Naive thymus-derived CD4-positive, alpha-beta T cell (primary cell): ENCODE measurements at places on chromosomes 3 and 15.

- no peak for DNase-seq
Observed at GRCh38 chr3:195609229-195609628, 25.5 kb upstream of the APOD start.

GRCh38 chr15:57861815-57862586, 155.5 kb downstream of the POLR2M start:
- no peak for DNase-seq

DNA sequence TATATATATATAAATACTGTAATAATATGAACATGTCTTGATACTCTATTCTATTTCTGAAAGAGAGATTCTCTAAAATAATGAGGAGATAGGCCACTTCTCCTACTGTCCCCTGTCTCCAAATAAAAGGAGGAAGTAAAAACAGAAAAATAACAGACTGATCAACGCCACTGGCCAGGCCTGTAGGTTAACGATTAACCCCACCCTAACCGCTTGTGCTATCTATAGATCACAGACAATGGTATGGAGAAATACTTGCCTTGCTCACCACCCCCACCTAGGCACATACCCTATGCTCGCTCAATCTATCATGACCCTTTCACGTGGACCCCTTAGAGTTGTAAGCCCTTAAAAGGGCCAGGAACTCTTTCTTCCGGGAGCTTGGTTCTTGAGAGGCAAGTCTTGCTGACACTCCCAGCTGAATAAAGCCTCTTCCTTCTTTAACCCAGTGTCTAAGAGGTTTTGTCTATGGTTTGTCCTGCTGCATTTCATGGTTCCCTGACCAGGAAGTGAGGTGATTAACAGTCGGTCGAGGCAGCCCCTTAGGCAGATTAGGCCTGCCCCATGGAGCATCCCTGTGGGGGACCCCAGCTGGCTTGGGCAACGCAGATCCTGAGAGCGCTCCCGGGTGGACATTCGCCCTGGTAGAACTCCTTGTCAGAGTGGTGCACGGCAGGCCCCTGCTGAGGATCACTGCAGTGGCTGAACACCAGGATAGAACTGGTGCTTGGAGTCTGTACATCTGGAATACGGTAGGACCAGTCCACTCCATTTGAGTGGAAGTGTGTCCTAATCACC, 521.8 kb upstream of the CNTN3 start:
- DNase-seq = no peak

- no peak for DNase-seq
Observed at GRCh38 chr15:66819084-66819483, 117.0 kb downstream of the SMAD6 start.

DNA sequence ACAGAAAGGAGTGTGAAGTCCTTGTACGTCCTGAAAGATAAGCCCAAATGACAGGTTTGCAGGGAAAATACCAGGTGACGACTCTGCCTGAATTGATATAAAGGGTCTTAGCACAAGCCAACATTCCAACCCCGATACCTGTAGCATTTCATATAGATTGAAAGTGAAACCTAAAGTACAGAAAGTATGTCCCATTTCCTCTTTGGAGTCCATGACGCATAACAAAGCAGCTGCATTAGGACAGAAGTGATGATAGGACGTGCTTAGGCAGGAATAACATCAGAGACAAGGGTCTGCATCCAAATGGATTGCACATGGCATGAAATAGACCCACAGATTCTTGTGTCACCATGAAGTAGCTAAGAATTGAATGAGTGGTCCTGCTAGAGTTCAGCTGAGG, 187.0 kb upstream of the ROBO1 start:
- no peak for DNase-seq

GRCh38 chr3:32686713-32687112, 1.7 kb downstream of the CNOT10 start:
- DNase-seq = no peak

DNA sequence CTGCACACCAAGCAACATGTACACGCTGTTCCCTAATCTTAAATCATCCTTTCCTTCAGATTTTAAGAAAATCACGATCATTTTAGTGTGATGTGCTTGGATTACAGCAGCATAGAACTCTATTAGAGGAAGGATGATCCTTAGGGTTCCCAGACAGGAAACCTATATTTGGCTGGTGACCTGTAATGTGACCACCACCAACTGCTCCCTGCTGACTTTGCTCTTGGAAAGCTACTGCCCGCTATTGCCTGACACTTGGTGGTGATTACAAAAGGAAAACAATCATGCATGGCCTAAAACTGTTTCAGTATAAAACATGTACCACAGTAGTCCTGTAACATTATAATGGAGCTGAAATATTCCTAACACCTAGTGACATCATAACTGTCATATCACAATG, 27.2 kb upstream of the LMOD3 start:
- DNase-seq = no peak

DNA sequence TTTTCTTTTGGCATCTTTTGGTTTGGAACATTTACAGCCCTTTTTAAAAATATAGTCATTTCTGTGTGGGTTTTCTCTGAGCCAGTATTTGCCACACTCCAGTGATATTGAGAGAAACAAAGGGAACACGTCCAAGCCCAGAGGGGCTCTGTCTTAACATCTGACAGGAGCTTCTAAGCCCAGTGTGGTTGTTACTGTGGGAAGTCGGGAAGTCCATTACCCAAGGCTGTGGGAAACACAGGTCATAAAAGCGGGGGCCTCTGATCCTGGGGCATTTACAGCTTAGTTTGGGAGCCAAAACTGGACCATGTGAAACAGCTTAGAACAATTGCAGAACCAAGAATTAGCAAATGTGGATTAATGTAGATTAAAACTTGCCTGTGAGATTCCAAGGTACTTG, 123.0 kb downstream of the PTPRG start:
- no peak for DNase-seq

DNA sequence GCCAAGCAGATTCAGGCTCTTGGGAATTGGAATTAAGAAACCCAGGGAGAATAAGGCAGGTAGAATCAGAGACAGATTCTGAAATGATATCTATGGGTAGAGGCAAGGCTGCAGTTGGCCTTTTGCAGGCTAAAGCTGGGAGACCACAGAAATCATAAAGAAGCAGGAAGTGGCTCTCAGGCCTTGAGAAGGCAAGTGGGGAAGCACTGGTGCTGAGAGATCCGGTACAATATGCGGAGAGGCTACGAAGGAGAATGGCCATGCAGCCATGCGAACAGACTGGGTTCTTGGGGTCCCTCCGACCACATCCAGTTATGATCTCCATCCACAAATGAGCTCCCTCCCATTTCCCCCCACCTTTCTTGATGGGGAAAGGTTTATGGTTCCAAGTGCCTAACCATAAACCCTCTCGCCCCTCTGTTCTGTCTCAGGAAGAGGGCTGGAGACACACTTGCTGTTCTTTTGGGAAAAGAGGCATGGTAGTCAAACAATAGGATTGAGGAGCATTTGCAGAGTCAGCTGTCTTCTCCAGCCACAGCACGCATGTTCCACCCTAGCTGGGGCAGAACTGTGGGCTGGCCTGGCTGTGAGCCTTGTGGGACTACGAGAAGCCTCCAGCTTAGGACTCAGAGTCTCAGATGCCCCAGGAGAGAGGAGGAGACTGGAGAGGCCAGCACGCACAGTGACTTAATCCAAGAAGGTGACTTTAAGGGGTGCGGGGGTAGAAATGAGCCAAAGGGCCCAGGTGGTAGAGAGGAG, 99.6 kb downstream of the RPLP1 start:
- no peak for DNase-seq

GRCh38 chr3:193805448-193805847, 212.4 kb downstream of the OPA1 start:
- no peak for DNase-seq

DNA sequence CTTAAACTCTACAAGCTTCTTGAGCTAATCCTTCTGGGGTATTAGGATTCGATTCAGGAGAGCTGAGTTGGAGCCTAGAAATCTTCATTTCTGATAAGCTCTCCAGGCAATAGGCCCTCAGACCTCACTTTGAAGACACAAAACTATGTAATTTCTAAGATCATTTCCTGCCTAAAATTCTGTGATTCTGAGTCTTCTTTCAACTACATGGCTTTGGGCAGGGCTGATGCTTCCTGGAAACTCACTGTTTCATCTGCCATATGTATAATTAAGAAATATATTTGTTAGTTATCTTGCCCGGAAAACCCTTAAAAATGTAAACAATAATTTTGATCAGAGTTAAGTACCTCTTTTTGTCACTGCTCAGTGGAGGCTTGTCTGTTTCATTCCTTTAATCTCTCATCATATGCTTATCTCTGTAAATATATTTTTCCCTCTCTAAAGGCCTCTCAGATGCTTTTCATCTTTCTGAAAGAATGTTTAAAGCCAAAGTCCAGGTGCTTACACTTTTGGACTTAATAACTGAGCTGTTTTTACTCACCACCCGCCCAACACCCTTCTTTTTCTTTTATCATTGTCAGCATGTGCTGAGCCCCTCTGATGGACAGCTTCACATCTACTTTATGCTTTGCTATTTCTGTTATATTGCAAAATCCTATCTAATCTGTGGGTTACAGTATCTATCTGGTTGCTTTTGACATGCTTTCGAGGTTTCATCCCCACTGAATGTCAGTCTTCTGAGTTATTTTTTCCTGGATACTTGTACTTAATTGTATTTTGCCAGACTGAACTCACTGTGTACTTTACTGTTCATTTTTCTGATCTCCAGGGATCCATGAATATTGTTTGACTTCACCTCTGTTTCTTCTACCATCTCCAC, 38.2 kb downstream of the FILIP1L start:
- DNase-seq = no peak

DNA sequence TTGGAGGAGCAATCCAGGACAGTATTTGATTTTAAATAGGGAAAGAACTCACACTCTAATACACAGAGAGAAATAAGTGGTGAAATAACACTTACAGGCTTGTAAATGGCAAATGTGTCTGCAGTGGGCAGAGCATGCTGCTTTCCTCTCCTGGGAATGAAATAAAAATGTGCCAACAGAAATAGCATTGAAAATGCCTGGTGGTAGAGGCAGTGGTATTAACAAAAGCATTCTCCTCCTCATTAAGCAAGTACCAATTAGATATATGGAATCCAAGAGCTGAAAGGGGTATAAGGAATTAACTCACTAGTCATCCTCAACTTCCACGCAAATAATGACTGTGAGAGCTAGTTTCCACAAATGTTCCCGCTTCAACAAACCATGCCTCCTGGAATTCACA, 364.1 kb upstream of the KCNMB2 start:
- DNase-seq = no peak

- DNase-seq = no peak
Observed at GRCh38 chr15:32029409-32029861, 880 bp upstream of the CHRNA7 start.

GRCh38 chr3:151630938-151631441, 102.7 kb upstream of the AADACL2 start:
- no peak for DNase-seq

DNA sequence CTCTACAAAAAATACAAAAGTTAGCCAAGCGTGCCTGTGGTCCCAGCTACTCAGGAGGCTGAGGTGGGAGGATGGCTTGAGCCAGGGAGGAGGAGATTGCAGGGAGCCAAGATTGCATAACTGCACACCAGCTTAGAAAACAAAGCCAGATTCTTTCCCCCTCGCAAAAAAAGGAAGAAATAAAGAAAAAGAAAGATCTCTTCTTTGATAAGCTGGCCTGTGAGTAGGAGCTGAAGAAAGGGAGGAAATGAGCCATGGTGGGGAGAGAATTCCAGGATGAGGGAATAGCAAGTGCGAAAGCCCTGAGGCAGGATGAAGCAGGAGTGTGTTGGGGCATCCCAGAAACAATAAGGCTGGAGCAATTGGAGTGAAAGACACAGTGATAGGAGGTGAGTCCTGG, 24.5 kb upstream of the TOP2B start:
- no peak for DNase-seq

DNA sequence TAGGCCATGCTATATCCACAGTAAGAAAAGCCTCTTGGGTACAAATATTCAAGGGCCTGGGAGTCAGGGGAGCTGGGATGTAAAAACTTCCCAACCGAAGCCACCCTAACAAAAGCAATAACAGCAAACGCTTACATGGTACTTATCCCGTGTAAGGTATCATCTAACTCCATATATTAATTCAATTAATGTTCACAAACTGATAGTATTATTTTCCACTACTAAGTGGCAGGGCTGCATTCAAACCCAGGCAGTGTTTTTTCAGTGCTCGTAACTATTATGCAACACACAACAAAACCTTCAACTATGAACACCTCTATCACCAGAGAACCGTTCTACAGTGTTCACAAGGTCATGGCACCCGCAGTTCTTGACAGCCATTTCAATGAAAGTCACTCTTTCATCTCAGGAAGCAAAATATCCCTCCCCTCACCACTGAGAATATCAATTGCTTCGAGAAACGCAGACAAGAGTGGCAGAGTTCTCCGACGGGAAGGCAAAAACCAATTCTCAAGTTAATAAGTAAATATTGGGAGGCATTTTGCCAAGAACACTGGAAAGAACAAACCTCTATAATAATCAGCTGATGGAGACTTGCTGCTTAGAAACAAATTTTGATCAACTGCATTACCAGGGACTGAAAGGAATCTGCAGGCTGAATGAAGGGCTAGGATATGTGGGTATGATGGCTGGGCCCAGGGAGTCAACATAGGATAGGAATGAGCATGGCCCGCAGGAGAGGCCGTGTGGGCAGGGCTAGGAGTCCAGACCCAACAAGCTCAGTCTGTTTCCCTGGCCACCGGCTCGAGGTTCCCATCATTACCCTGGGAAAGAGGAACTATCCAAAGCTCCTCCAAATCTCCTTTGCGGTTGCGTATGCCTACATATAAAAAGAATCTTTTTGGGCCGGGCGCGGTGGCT, 72.3 kb downstream of the XXYLT1 start:
- no peak for DNase-seq

GRCh38 chr3:9135930-9136525, 113.4 kb downstream of the SRGAP3 start:
- no peak for DNase-seq

DNA sequence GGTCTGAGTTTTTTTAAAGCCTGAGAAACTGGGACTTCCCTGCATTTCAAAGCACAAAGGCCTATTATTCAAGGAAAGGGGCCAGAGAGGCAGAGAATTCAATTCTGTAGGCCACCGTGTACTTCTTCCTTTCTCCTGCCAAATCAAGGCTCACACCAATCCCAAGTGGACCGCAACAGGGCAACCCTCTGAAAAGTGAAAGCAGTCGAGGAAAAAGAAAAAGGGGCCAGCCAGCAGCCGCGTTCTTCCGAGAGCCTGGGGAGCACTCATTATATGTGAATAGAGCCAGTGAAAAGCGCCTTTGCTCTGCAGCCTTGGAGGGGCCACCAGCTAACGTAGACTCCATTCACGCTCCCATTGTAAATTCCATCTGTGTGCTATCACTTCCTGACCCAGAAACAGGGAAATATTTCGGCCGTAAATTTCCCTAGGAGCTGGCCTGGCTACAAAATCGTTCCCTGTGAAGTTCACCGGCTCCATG, 45.9 kb upstream of the THUMPD3 start:
- DNase-seq = no peak
